HEK293T (cell line): ENCODE measurements at places on chromosomes 6 and 20.

DNA sequence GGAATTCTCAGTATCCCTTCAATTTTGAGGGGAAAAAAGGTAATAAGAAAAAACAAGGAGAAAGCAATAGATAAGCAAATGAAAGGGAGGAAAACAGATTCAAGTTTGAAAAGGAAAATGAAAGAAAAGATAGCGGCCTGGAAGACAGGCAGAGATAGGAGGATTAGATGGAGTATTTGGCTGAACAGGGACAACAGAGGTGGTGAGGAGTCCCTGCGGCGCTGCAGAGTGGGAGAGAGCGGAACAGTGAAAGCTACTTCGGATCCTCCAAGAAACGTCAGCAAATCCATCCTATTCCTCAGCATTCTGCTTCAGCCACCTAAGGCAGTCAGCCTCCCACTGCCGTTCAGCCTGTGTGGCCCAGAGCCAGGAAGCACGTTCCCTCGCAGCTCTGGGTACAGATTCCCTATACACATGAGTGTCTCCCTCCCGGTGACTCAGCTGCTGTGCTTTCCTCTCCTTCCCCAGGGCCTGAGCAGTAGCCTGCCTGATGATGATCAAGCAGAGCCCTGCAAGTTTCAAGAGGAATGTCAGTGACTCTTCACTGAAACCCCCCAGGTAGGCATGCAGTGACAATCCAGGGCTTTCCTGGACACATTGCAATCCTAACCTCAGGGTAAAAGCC lies 43.4 kb upstream of the CDYL start:
- DNase-seq, result no peak

- no peak for DNase-seq
These were observed 124.1 kb upstream of the LOC128125822 start for GRCh38 chr6:63448229-63448628.

DNA sequence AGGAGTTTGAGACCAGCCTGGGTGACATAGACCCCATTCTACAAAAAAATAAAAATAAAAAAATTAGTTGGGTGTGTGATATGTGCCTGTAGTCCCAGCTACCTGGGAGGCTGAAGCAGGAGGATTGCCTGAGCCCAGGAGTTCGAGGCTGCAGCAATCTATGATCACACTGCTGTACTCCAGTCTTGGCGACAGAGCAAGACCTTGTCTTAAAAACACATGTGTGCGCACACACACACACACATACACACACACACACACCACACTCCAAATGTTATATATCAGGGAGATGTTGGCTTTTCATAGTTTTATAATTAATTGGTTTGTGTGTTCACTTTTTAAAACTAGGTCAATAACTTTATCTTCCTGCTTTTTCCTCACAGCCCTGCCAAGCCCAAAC lies 110.5 kb downstream of the RTN4IP1 start:
- DNase-seq, result no peak

GRCh38 chr20:6993511-6993910 lies 226.0 kb downstream of the BMP2 start:
- DNase-seq, result no peak
